ENCODE measurements at places on chromosomes 7 and 10.

DNA sequence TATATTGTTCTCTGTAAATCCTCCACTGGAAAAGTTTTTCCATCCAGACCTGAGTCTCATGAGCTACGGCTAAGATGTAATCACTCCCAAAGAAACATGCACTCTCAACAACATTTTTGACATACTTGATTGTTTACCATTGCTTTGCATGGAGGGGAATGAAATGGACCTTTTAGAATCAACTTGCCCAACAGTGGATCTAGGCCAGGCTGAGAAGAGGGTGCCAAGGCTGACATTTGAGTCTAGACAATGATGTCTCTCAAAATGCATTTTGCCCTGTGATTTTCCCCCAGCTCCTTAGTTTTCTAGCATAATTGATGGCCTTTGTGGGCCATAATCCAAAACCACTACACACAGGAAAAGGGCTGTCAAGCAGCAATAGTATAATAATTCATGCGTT, 297.9 kb upstream of the KLF6 start:
- no peaks in the 10 kb centered on the region for H3K27me3 ChIP-seq
- no peak for DNase-seq
- H3K36me3 ChIP-seq = no peaks in the 10 kb centered on the region
- H3K4me3 ChIP-seq = no peak overlapping the region
- H3K4me1 ChIP-seq = peaks cover 10% of the 10 kb centered on the region

- no peak overlapping the region for H3K4me3 ChIP-seq
- no peak for DNase-seq
- H3K4me1 ChIP-seq = peaks cover 3% of the 10 kb centered on the region
- no peak overlapping the region for H3K27ac ChIP-seq
- peaks cover 3% of the 10 kb centered on the region for H3K36me3 ChIP-seq
- H3K27me3 ChIP-seq = no peaks in the 10 kb centered on the region
Measured at GRCh38 chr10:97215619-97216260, 30.0 kb upstream of the SLIT1 start.

- no peaks in the 10 kb centered on the region for H3K27me3 ChIP-seq
- H3K27ac ChIP-seq = no peak overlapping the region
- no peaks in the 10 kb centered on the region for H3K4me1 ChIP-seq
- no peaks in the 10 kb centered on the region for H3K36me3 ChIP-seq
- no peak overlapping the region for H3K4me3 ChIP-seq
Measured at GRCh38 chr7:157662110-157662791, 325.4 kb downstream of the DNAJB6 start.

DNA sequence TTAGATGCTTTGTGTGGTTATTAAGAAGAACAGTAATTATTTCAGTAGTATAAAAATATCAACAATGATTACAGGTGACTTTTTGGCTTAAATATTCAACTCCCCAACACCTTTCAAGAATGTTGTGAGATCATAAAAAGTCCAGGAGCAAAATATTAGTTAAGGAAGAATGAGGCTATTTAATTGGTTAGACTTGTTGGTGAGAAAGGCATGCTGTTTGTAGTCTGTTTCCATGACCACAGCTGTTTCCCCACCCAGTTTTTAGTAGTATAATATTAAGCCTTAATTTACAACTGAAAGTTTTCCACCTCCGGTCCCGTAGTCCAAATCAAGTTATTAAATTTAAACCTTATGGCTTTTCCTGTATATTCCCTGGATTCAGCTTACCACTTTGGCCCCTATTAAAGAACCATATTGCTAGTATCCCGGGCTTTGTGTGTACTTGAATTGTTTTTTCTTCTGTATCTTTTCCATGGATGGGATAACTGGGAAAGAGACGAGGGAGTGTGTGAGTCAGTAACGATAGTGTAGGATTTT, 133.3 kb downstream of the CELF2 start:
- no peak for DNase-seq
- peak overlapping the region; percentile 21 for H3K4me3 ChIP-seq
- H3K27ac ChIP-seq = peak overlapping the region; percentile 78
- H3K4me1 ChIP-seq = peaks cover 64% of the 10 kb centered on the region
- no peaks in the 10 kb centered on the region for H3K36me3 ChIP-seq

DNA sequence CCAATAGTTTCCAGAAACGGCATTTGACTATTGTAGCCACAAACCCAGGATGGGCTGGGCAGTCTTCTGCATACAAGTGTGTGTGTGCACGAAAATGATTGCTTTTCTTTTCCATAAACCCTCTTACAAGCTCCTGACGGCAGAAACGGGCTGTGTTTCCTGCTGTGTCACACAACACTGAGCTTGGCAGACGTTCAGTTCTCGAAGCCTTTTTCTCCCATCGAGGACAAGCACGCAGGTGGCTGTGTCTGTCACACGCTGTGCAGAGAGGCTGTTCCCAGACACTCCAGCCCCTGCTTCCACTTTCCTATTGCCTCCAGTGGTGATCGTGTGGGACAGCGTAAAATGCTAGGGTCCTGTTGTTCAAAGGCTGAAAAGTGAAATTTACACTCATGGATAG, 32.1 kb downstream of the RBAK start:
- DNase-seq = no peak
- H3K27me3 ChIP-seq = peaks cover 15% of the 10 kb centered on the region
- H3K27ac ChIP-seq = no peak overlapping the region
- no peak overlapping the region for H3K4me3 ChIP-seq
- no peaks in the 10 kb centered on the region for H3K4me1 ChIP-seq

DNA sequence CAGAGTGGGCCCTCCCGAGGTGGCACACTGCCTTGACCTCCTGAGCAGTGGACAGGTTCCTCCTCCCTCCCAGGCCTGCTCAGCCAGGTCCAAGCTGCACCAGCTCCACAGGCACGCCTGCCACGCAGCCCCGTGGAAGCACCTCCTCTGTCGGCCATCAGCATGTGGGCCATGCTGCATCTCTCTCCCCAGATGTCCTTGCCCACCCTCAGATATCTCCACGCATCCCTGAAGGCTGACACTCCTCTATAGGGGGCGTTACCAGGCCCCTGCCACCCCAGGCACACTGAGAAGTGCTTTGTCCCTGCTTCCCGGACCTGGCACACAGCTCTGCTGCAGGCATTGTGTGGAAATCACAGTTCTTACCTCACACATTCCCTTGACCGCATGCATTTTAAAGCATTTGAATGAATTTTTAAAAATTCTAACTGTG, 598.5 kb downstream of the SDK1 start:
- H3K4me1 ChIP-seq = peaks cover 3% of the 10 kb centered on the region
- no peaks in the 10 kb centered on the region for H3K36me3 ChIP-seq
- H3K27me3 ChIP-seq = peaks cover 17% of the 10 kb centered on the region
- no peak overlapping the region for H3K27ac ChIP-seq

GRCh38 chr10:60597513-60597912, 180.8 kb upstream of the CDK1 start:
- no peak overlapping the region for H3K4me3 ChIP-seq
- peaks cover 3% of the 10 kb centered on the region for H3K36me3 ChIP-seq
- no peaks in the 10 kb centered on the region for H3K27me3 ChIP-seq
- DNase-seq = no peak
- H3K27ac ChIP-seq = no peak overlapping the region
- peaks cover 6% of the 10 kb centered on the region for H3K4me1 ChIP-seq

- H3K27me3 ChIP-seq = peaks cover 34% of the 10 kb centered on the region
- no peak overlapping the region for H3K27ac ChIP-seq
- no peak overlapping the region for H3K4me3 ChIP-seq
- no peaks in the 10 kb centered on the region for H3K36me3 ChIP-seq
Measured at GRCh38 chr7:151903249-151904032, 26.5 kb upstream of the PRKAG2 start.

GRCh38 chr10:96524741-96525140, 11.0 kb upstream of the TLL2 start:
- no peak for DNase-seq
- no peaks in the 10 kb centered on the region for H3K27me3 ChIP-seq
- peaks cover 31% of the 10 kb centered on the region for H3K36me3 ChIP-seq
- no peak overlapping the region for H3K27ac ChIP-seq

DNA sequence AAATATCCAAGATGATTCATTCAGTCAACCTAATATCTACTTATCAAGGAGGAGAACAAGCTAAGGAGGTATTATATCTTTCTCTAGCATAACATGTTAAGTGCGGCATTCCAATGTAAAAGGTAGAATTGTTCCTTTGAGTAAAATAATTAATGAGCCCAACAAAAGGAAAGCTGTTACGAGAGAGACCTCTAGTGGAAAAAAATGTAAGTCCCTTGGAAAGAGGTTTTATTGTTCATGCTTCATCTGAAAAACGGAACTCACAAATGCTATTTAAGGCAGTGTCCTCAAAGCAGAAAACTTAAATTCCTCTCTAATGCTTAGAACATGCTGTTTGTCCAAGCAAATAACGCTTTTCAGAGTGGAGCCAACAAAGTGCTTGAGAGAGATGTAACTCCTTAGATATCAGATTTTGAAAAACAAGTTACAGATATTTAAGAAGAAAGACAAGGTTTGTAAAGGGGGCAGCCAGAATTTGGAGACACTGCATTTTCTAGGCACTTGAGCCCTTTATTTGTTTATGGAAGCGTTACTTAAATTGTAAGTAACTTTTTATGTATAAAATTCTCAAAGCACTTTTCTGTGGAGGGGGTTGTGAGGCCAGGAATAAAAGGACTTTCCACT, 119.9 kb downstream of the TFEC start:
- no peak overlapping the region for H3K27ac ChIP-seq
- peaks cover 7% of the 10 kb centered on the region for H3K4me1 ChIP-seq
- H3K4me3 ChIP-seq = no peak overlapping the region
- H3K27me3 ChIP-seq = peaks cover 1% of the 10 kb centered on the region
- H3K36me3 ChIP-seq = no peaks in the 10 kb centered on the region

- H3K27ac ChIP-seq = no peak overlapping the region
- no peaks in the 10 kb centered on the region for H3K36me3 ChIP-seq
- peaks cover 5% of the 10 kb centered on the region for H3K27me3 ChIP-seq
- no peaks in the 10 kb centered on the region for H3K4me1 ChIP-seq
Measured at GRCh38 chr7:132383962-132384361, 192.3 kb downstream of the PLXNA4 start.

GRCh38 chr10:97714401-97715258, 1.1 kb downstream of the MARVELD1 start:
- peaks cover 12% of the 10 kb centered on the region for H3K4me1 ChIP-seq
- H3K27me3 ChIP-seq = peaks cover 6% of the 10 kb centered on the region
- H3K27ac ChIP-seq = peak overlapping the region; percentile 56

DNA sequence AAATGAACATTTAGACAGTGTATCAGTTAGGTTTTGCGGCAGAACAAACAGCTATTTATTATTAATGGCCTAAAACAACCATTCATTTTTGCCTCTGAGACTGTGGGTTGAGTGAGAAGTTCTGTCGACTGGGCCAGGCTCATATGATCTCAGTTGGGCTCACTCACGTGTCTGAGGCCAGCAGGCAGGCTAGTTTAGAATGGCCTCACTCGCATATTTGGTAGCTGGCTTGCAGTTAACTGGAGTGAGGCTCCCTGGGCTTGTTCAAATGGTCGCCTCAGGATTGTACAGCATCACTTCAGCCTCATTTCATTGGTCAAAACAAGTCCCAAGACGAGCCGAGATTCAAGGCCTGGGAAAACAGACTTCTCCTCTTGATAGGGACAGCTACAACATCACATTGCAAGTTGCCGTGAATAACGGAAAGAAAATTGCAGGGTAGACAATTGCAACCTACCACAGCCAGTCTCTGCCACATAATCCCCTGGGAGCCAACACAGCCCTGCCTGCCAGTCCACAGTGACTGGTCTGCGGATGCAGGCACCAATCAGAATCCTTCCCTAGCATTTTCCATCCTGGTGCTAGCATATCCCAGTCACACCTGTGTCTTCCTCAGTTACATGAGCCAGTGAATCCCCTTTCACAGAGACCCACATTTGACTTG, 23.1 kb upstream of the PPIF start:
- H3K4me1 ChIP-seq = peaks cover 11% of the 10 kb centered on the region
- no peaks in the 10 kb centered on the region for H3K36me3 ChIP-seq

DNA sequence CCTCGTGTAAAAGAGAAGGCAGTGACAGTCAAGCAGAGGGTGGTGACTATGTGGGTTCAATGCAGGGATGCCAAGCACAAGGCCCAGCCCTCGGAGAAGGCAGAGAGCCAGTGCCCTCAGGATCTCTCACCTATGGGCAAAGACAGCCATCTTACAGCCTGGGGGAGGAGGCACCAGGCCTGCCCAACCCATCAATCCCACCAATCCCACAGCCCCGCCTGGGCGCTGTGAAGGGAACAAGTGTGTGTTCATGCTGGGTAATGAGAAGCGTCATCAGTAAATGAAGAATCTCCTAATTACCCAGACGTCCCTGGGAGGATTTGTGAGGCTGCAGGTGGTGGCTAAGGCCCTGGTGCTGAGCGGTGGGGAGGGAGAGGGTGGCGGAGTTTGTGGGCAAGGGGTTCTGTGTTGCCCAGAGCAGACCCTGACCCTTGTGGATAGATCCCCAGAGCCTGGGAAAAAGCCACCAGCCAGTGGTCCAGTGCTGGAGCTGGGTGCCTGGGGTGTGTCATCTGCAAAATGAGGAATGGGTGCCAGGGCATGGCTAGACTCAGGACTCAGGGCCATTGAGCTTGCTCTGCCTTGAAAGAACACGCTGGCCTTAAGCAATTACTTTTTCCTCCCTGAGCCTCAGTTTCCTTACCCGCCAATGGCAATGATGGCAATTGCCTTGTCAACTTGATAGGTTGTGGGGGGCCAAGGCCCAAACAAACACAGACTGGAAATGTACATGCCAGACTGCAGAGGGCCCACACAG, 128.1 kb upstream of the UNC5B start:
- peaks cover 3% of the 10 kb centered on the region for H3K27me3 ChIP-seq
- DNase-seq = no peak
- no peak overlapping the region for H3K27ac ChIP-seq
- H3K4me1 ChIP-seq = no peaks in the 10 kb centered on the region
- H3K4me3 ChIP-seq = no peak overlapping the region

DNA sequence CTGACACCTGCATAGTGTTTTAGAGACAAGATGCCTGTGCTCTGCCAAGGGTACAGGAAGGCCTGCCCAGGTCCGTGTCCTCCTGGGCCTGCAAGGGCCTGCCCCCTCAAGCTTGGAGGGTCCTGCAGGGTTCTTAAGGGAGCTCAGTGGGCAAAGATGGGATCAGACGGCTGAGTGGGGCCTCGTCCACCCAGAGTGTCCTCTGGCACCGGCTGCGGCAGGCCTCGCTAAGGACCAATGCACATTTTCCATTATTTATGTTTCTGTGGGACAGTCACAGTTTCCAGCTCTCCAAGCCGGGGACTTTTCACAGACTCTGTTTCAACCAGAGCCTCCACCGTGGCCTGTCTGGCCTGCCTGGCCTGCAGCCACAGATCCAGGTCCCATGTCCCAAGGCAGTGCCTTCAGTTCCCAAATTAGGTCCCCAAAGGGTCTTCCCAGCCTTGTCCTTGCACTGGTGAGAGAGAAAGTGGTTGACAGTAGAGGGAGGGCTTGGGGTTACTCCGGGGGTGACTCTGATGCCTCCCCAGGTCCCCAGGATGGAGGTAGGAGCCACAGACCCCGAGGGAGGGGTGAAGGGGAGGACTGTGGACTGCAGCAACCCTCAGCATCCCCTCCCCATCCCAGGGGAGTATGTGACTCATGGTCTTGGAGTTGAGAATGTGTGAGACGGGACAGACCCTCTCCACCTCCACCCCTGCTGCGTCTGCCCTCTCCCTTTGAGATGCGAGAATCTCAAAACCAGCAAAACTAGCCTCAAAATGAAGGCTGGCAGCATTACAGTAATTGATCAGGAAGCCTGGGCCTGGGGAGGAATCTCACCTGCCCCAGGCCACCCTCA, 14.8 kb downstream of the MYL10 start:
- no peak overlapping the region for H3K27ac ChIP-seq
- H3K36me3 ChIP-seq = no peaks in the 10 kb centered on the region
- no peak for DNase-seq

- no peak overlapping the region for H3K27ac ChIP-seq
- H3K36me3 ChIP-seq = no peaks in the 10 kb centered on the region
- H3K4me1 ChIP-seq = no peaks in the 10 kb centered on the region
- no peak for DNase-seq
- H3K27me3 ChIP-seq = peaks cover 2% of the 10 kb centered on the region
Measured at GRCh38 chr10:100396605-100397004, 49.6 kb downstream of the SCD start.

- no peaks in the 10 kb centered on the region for H3K4me1 ChIP-seq
- H3K27me3 ChIP-seq = peaks cover 9% of the 10 kb centered on the region
- H3K27ac ChIP-seq = no peak overlapping the region
- no peak for DNase-seq
- H3K36me3 ChIP-seq = no peaks in the 10 kb centered on the region
- H3K4me3 ChIP-seq = no peak overlapping the region
Measured at GRCh38 chr10:91579329-91579985, 53.4 kb downstream of the PPP1R3C start.

All from memory B cell (primary cell).